Muscle of leg (tissue), 16 donors: ENCODE measurements at places on chromosomes 12 and 14. TPM values are rescaled to one million over a fixed set of nuclear protein-coding genes. Genes with fewer than 3 reads are reported as not detected.

ORMDL2 gene
- 17.0 TPM for total RNA-seq

KRT82 gene
- total RNA-seq = not detected

LMNTD1 gene
- total RNA-seq = 0.18 TPM

NDRG2 gene
- total RNA-seq = 99.9 TPM

GLIPR1 gene
- 11.3 TPM for total RNA-seq

RIMBP2 gene
- total RNA-seq = 2.0 TPM

CDKL1 gene
- total RNA-seq = 6.1 TPM

CMKLR1 gene
- total RNA-seq = 3.0 TPM

- H3K4me1 ChIP-seq = no peaks in the 10 kb centered on the region
- no peaks in the 10 kb centered on the region for H3K36me3 ChIP-seq
- H3K4me3 ChIP-seq = no peak overlapping the region
- no peaks in the 10 kb centered on the region for H3K27me3 ChIP-seq
- DNase-seq = no peak
Measured at GRCh38 chr14:79992407-79993198, 218.7 kb downstream of the DIO2 start.

GRCh38 chr14:94173471-94173884 lies 644 bp upstream of the PPP4R4 start:
- H3K27me3 ChIP-seq = peaks cover 38% of the 10 kb centered on the region
- peaks cover 16% of the 10 kb centered on the region for H3K4me1 ChIP-seq
- no peaks in the 10 kb centered on the region for H3K36me3 ChIP-seq
- DNase-seq = no peak
- peak overlapping the region; percentile 64 for H3K4me3 ChIP-seq

GRCh38 chr12:54056110-54056509 lies 2.5 kb downstream of the HOXC4 start:
- peaks cover 55% of the 10 kb centered on the region for H3K4me1 ChIP-seq
- DNase-seq = no peak
- peaks cover 41% of the 10 kb centered on the region for H3K27me3 ChIP-seq
- no peak overlapping the region for H3K27ac ChIP-seq

GRCh38 chr14:23895480-23895879 lies 58.1 kb upstream of the DHRS4 start:
- H3K27ac ChIP-seq = no peak overlapping the region
- DNase-seq = peak; percentile 28
- H3K4me1 ChIP-seq = no peaks in the 10 kb centered on the region
- no peak overlapping the region for H3K4me3 ChIP-seq

- H3K4me1 ChIP-seq = peaks cover 11% of the 10 kb centered on the region
- H3K27me3 ChIP-seq = peaks cover 2% of the 10 kb centered on the region
- H3K27ac ChIP-seq = no peak overlapping the region
- H3K36me3 ChIP-seq = no peaks in the 10 kb centered on the region
Measured at GRCh38 chr12:49928471-49928870, 22.1 kb upstream of the AQP2 start.

- peak overlapping the region; percentile 87 for H3K27ac ChIP-seq
- peaks cover 26% of the 10 kb centered on the region for H3K27me3 ChIP-seq
- H3K4me1 ChIP-seq = peaks cover 66% of the 10 kb centered on the region
- peak overlapping the region; percentile 39 for H3K4me3 ChIP-seq
Measured at GRCh38 chr12:52036587-52037171, 14.6 kb upstream of the NR4A1 start.

- H3K27me3 ChIP-seq = no peaks in the 10 kb centered on the region
- no peak overlapping the region for H3K4me3 ChIP-seq
- peaks cover 62% of the 10 kb centered on the region for H3K36me3 ChIP-seq
- H3K27ac ChIP-seq = no peak overlapping the region
Measured at GRCh38 chr12:113230315-113231234, 9.3 kb downstream of the TPCN1 start.

DNA sequence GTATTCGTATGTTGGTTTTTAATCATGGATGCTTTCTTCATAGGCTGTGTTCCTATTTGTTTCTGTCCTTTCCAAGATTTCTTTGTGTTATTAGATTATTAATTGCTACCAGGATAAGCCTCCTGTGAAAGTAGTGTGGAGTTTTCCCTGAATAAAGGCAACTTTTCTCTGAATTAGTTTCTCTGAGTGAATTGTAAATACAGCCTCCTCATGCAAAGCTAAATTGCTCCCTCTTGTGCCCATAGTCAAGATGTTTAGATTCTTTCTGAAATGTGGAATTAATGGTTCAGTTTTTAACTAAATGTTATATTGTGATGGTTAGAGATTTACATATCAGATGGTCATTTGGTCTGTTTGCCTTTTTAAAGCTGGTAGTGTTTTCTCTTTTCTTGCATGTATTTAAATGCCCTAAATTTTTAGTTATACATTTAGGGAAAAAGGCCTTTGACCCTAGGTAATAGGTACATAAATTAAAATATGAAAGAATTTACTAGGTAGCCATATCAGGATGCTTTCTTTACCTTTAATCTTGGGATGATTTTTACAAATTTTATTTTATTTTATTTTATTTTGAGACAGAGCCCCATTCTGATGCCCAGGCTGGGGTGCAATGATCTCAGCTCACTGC lies 8.9 kb downstream of the APAF1 start:
- DNase-seq = peak; percentile 79
- no peaks in the 10 kb centered on the region for H3K4me1 ChIP-seq
- H3K36me3 ChIP-seq = peaks cover 22% of the 10 kb centered on the region

GRCh38 chr14:21723431-21724045 lies 49.9 kb upstream of the OR4E1 start:
- H3K4me3 ChIP-seq = no peak overlapping the region
- H3K36me3 ChIP-seq = no peaks in the 10 kb centered on the region
- DNase-seq = no peak
- no peak overlapping the region for H3K27ac ChIP-seq
- H3K4me1 ChIP-seq = no peaks in the 10 kb centered on the region
- no peaks in the 10 kb centered on the region for H3K27me3 ChIP-seq

DNA sequence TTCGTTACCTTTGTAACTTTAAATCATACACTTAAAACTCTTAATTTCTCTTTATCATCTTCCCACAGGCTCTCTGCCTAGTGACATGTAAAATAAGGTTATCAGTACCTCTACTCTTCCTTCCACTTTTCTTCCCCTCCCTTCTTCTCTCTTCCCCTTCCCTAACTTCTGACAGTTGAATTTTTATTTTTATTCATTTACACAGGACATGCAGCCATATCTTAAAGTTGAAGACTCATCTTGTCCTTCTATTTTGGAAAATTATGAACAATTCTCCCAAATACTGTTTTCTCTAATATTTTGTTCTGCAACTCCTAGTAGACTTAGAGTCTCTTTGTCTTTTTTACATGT lies 263.9 kb downstream of the FBXL14 start:
- no peak for DNase-seq
- H3K4me1 ChIP-seq = no peaks in the 10 kb centered on the region

GRCh38 chr14:85576848-85577542 lies 47.1 kb downstream of the FLRT2 start:
- peaks cover 7% of the 10 kb centered on the region for H3K36me3 ChIP-seq
- DNase-seq = no peak
- H3K27ac ChIP-seq = no peak overlapping the region
- H3K4me3 ChIP-seq = no peak overlapping the region
- no peaks in the 10 kb centered on the region for H3K27me3 ChIP-seq

DNA sequence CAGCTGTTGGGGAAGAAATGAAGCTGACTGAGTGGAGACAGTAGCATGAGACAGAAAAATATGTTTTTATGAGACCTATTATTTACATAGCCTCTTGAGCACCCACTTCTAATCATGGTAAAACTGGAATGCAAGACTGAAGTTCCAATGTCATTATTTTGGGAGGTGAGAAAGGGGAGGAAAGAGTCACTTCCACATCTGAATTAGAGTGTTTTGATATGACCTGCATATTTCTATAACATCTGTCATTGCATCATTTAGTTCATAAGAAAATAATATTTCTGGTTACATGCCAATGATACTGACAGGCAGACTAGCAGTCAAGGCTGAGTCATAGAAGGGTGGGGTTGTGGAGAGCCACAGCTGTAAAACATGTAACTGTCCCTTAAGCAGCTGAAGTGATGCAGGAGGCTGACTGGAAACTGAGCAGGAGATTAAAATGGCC lies 26.7 kb downstream of the NTN4 start:
- H3K4me3 ChIP-seq = no peak overlapping the region
- no peaks in the 10 kb centered on the region for H3K27me3 ChIP-seq
- no peaks in the 10 kb centered on the region for H3K36me3 ChIP-seq
- peak; percentile 83 for DNase-seq

- no peaks in the 10 kb centered on the region for H3K27me3 ChIP-seq
- H3K4me1 ChIP-seq = peaks cover 18% of the 10 kb centered on the region
- no peak overlapping the region for H3K27ac ChIP-seq
- DNase-seq = peak; percentile 13
- H3K36me3 ChIP-seq = no peaks in the 10 kb centered on the region
Measured at GRCh38 chr14:72599579-72600470, 294.1 kb downstream of the DPF3 start.

- no peaks in the 10 kb centered on the region for H3K27me3 ChIP-seq
- no peak overlapping the region for H3K27ac ChIP-seq
- H3K36me3 ChIP-seq = no peaks in the 10 kb centered on the region
- DNase-seq = no peak
- H3K4me3 ChIP-seq = no peak overlapping the region
Measured at GRCh38 chr12:24256684-24257083, 307.2 kb upstream of the SOX5 start.
